GM12878 (cell line): ENCODE measurements at places on chromosomes 3 and 15. TPM values are rescaled to one million over a fixed set of nuclear protein-coding genes. Genes with fewer than 3 reads are reported as not detected.

Gene GOLGA6L2
- not detected in 2 replicates for total RNA-seq

Gene TUSC7
- total RNA-seq = not detected in 2 replicates

DNA sequence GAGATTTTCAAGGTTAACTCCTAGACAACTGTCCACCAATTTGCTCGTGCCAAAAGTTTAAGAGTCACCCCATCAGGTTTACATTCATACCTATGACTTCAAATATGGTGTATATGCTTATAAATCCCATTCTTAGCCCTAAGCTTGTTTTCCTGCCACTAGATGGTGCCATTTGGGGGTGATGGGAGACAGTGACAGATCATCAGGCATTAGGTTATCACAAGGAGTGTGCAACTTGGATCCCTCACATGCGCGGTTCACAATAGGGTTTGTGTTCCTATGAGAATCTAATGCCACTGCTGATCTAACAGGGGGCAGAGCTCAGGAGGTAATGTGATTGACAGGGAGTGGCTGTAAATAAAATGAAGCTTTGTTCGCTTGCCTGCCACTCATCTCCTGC lies 182.7 kb downstream of the CNTN6 start:
- H3K4me1 ChIP-seq = no peaks in the 10 kb centered on the region
- H3K27me3 ChIP-seq = no peaks in the 10 kb centered on the region
- H3K27ac ChIP-seq = no peak overlapping the region
- no peak for DNase-seq
- H3K4me3 ChIP-seq = no peak overlapping the region
- H3K36me3 ChIP-seq = no peaks in the 10 kb centered on the region

DNA sequence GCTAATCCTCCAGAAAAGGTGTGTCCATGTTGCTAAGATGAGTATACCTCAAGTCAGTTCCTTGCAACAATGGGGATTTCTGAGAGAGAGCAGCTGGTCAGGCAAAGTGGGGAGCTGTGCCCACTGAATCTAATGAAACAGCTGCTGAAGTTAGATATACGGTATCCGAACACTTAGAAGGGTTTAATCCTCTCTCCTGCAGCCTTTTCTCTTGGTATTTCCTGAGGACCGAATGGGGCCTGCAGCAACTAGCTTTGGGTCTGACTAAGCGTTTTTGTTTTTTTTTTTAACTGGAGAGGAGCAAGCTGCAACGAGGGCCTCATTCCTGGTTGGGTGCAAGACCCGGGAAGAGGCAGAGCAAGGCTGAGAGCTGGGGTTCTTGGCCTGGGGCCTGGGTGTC lies 37.6 kb upstream of the BNC1 start:
- DNase-seq = no peak
- no peaks in the 10 kb centered on the region for H3K4me1 ChIP-seq
- no peak overlapping the region for H3K4me3 ChIP-seq
- H3K27ac ChIP-seq = no peak overlapping the region
- H3K27me3 ChIP-seq = no peaks in the 10 kb centered on the region

- peaks cover 10% of the 10 kb centered on the region; the same call in 1 of the 2 replicates for H3K4me1 ChIP-seq
- no peak overlapping the region for H3K4me3 ChIP-seq
- no peak overlapping the region for H3K27ac ChIP-seq
- H3K27me3 ChIP-seq = no peaks in the 10 kb centered on the region
- H3K36me3 ChIP-seq = no peaks in the 10 kb centered on the region
Observed at GRCh38 chr3:2950159-2950558, 160.0 kb downstream of the IL5RA start.

- H3K4me3 ChIP-seq = no peak overlapping the region
- DNase-seq = no peak
- no peaks in the 10 kb centered on the region for H3K36me3 ChIP-seq
- no peak overlapping the region for H3K27ac ChIP-seq
- no peaks in the 10 kb centered on the region for H3K27me3 ChIP-seq
Observed at GRCh38 chr15:85766001-85766831, 28.5 kb downstream of the KLHL25 start.

DNA sequence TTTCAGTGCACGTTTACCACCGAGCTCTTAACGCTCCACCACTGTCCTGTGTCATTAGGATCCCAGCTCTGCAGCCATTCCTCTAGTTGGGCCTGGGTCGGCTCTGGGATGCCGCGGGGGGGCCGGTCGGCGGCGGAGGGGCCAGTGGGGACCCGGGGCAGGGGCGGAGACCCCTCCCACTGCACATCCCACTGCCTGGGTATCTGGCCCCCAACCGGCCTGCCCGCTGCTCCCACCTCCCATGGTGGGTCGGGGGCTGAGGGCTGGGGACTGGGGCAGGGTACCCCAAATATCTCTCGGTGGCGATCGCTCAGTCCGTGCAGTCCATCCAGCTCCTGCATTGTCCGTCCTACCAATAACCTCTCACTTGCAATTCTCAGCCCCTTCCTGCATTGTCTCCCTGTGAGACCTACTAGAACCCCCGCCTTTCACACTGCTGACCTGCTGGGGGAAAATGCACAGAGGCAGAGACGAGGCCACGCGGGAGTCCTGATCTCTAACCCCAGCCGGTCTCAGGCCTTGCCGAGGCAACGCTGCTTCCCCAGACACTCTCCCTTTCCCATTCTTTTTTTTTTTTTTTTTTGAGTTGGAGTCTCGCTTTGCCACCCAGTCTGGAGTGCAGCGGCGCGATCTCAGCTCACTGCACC lies 24.0 kb upstream of the MUC20 start:
- H3K27me3 ChIP-seq = no peaks in the 10 kb centered on the region
- no peak overlapping the region for H3K27ac ChIP-seq
- DNase-seq = no peak
- no peak overlapping the region for H3K4me3 ChIP-seq
- H3K36me3 ChIP-seq = peaks cover 7% of the 10 kb centered on the region; the same call in 1 of the 2 replicates

DNA sequence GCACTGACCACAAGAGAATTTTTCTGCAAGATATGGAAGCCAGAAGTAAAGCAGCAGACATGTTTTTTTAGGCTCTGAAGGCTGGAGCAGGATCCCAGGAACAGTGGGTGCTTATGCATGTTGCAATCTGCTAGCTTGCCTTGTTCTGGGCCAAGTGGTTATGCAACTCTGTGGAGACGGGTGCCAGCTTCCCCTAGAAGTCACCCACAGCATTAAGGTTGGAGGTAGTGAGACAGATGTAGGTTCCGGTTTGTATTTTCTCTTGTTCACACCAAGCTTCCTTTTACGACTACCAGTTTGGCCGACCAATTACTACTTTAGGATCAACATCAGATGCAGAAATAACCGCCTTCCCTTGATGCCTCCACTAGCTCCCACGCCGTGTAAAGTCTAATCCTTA lies 11.1 kb downstream of the DPH3 start:
- H3K36me3 ChIP-seq = no peaks in the 10 kb centered on the region
- no peak overlapping the region for H3K27ac ChIP-seq
- no peak for DNase-seq

GRCh38 chr3:66441129-66441528 lies 59.7 kb downstream of the LRIG1 start:
- no peak for DNase-seq
- no peak overlapping the region for H3K4me3 ChIP-seq
- H3K27me3 ChIP-seq = no peaks in the 10 kb centered on the region
- H3K27ac ChIP-seq = no peak overlapping the region
- no peaks in the 10 kb centered on the region for H3K36me3 ChIP-seq
- peaks cover 9% of the 10 kb centered on the region for H3K4me1 ChIP-seq

Gene GRM7
- total RNA-seq = not detected in 2 replicates

Gene CEP152
- total RNA-seq = 12.0 and 15.3 TPM in 2 replicates

GRCh38 chr15:90650117-90650955 lies 66.8 kb upstream of the BLM start:
- H3K27me3 ChIP-seq = no peaks in the 10 kb centered on the region
- peak overlapping the region; percentile 27; the same call in 1 of the 2 replicates for H3K27ac ChIP-seq
- no peak for DNase-seq
- peaks cover 24% of the 10 kb centered on the region for H3K4me1 ChIP-seq
- no peaks in the 10 kb centered on the region for H3K36me3 ChIP-seq
- no peak overlapping the region for H3K4me3 ChIP-seq

Gene GPR171
- total RNA-seq = not detected in 2 replicates

DNA sequence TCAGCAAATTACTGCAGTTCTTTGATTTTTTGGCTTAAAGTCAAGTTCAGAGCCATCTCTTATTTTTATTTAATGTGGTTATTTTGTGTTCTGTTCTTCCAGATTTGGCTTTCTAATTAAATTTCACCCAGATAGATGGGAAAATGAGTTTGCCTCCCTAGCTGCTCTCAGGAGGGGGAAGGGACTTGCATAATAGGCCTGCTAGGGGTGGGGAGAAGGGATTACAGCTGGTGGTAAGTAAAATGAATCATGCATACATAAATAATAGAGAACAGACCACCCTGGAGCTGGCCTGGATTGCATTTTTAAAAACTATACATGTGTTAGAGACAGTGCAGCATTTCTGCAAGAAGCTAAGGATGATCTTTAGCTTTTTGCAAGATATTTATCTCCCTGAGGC lies 3.9 kb upstream of the PXYLP1 start:
- H3K27ac ChIP-seq = no peak overlapping the region
- H3K36me3 ChIP-seq = no peaks in the 10 kb centered on the region
- H3K27me3 ChIP-seq = no peaks in the 10 kb centered on the region; the same call in 1 of the 2 replicates
- H3K4me3 ChIP-seq = no peak overlapping the region
- DNase-seq = no peak
- 0 out of 2 replicates have a peak, but pooled peaks cover 3% of the 10 kb centered on the region for H3K4me1 ChIP-seq

DNA sequence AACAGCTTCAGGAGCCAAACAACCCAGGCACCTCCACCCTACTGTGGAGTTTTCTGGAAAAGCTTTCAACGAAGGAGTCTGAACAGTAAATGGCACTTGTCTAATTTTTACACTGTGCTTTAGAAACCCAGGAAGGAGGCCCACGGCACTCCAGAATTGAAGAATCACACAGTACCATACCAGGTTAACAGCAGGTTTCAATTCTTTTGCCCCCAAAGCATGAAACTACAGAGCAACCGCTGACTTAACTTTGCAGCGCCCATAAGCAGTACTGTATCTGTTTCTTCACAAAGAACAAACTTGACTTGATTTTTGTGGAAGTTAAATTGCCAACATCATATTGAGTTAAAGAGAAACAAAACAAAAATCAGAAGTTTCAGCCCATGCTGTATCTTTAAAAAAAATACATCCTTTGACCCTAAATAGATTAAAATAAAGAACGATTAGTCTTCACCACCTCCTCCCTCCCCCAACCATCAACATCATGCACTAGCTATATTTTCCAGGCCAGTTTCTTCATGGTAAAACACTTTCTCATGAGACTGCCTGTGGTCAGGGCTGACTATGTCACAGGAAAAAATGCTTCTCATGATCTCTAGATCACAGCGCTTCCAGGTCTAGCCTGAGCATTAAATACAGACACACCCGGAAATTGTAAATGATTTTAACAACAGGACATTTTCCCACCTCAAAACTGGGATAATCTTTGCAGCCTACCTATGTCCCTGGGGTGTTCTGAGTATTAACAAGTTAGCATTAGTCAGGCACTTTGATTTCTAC lies 456.3 kb downstream of the FOXP1 start:
- no peaks in the 10 kb centered on the region for H3K36me3 ChIP-seq
- peaks cover 4% of the 10 kb centered on the region for H3K4me1 ChIP-seq
- H3K27ac ChIP-seq = no peak overlapping the region
- DNase-seq = no peak

Gene VGLL3
- 0.03 and 0.05 TPM in 2 replicates for total RNA-seq

- no peaks in the 10 kb centered on the region for H3K27me3 ChIP-seq
- H3K27ac ChIP-seq = no peak overlapping the region
- peaks cover 3% of the 10 kb centered on the region; the same call in 1 of the 2 replicates for H3K4me1 ChIP-seq
- H3K36me3 ChIP-seq = no peaks in the 10 kb centered on the region
Observed at GRCh38 chr3:14392231-14392630, 10.2 kb upstream of the SLC6A6 start.

- no peaks in the 10 kb centered on the region for H3K27me3 ChIP-seq
- H3K4me1 ChIP-seq = no peaks in the 10 kb centered on the region
- H3K4me3 ChIP-seq = no peak overlapping the region
- no peak overlapping the region for H3K27ac ChIP-seq
- DNase-seq = no peak
- no peaks in the 10 kb centered on the region for H3K36me3 ChIP-seq
Observed at GRCh38 chr15:87735522-87735921, 521.0 kb downstream of the NTRK3 start.

Gene ISL2
- 0.26 TPM in 1 of 2 replicates, not detected in the other for total RNA-seq

GRCh38 chr3:62638316-62638715 lies 236.9 kb downstream of the CADPS start:
- H3K27me3 ChIP-seq = peaks cover under 1% of the 10 kb centered on the region; the same call in 1 of the 2 replicates
- no peak for DNase-seq

Gene ITIH1
- 0.16 and 0.33 TPM in 2 replicates for total RNA-seq

GRCh38 chr3:153599685-153600084 lies 437.7 kb downstream of the RAP2B start:
- no peaks in the 10 kb centered on the region for H3K36me3 ChIP-seq
- no peak for DNase-seq
- no peak overlapping the region for H3K27ac ChIP-seq
- H3K4me3 ChIP-seq = no peak overlapping the region

Gene THPO
- total RNA-seq = not detected in 2 replicates

Gene AGBL1
- not detected in 2 replicates for total RNA-seq

DNA sequence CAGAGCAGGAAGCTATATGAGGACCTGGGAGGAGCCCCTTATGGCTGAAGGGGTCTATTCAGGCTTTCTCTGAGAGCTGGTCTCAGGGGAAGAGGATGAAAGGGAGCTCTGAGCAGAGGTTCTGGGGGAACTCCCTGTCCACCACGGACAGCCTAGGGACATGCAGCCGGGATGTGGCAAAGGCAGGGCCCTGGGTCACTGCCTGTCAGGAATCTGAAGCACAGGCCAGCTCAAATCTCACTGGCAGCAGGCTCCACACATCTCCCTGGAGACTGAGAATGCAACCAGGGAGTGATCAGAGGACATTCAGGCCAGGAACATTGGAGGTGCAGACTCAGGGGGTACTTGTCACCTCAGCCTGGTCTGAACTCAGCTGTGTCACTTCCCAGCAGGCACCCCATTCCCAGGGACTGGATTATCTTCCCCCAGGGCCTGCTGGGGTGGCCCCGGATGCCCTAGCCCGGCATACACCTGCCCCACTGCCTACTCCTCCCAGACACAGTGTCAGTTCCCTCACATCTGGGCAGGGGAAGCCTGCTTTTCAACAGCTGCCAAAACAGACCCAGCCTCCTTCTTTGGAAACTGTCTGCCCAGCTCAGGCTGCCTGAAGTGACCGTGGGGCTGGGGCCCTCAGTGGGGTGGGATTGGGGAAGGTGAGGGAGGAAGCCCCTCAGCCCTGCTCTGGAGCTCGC lies 18.3 kb upstream of the SEMA3F start:
- no peak overlapping the region for H3K27ac ChIP-seq
- no peak overlapping the region for H3K4me3 ChIP-seq
- no peaks in the 10 kb centered on the region for H3K36me3 ChIP-seq
- H3K4me1 ChIP-seq = no peaks in the 10 kb centered on the region
- no peak for DNase-seq

DNA sequence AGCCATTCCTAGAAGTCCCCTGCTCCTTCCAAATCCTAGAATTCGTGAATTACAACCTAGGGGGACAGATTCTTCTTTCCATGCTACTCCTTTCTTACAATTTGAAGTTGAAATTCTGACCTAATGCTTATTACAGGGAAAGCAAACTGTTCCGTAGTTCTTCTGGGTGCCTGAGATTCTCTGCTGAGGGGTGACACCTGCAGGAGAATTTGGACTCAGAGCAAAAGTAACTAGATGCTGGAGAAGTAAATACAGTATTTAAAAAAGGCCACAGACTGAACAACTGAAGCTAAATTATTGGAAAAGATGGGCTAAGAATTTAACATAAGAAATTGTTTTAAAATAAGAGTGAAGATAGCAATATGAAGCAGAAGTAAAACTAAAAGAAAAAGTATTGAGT lies 37.9 kb downstream of the ACAD9 start:
- DNase-seq = no peak
- no peaks in the 10 kb centered on the region for H3K4me1 ChIP-seq
- no peak overlapping the region for H3K4me3 ChIP-seq
- H3K36me3 ChIP-seq = peaks cover 15% of the 10 kb centered on the region
